ENCODE measurements at places on chromosomes 13 and 19.

DNA sequence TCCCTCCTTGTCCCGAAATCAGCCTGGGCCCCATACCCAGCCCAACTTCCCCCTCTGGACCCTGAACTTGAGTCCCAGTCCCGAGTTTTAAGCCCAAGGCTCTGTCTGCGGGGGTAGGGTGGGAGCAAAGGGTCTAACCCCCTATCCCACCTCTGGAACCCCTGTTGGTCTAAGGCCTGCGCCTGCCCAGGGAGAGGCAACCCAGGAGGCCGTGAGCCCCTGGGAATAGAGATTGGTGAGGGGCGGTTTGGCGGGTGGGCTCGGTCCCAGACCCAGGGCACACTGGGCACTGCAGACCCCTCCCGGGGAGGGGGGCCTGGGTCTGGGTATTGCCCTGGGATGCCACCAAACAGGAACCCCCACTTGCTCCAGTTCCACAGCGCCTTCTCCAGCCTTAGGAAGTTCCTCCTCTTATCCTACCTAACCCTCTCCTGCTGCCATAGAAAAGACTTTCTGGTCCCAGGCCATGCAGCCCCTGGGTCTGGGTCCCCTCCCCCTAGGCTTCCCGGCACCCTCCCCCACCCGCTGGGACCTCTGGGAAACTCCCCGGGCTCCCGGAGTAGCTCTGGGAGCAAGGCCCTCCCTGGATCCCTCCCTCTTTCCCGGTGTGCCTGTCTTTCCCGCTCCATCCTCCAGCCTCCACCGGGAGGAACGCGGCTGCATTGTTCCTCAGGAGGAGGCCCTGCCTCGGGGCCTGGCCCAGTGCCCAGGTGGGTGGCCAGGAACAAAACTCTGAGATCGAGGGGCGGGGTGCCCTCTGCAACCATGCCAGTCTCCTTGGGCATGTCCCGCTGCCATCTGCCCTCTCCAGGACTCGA is 33.6 kb upstream of the NANOS3 start:
- no peak for DNase-seq

- no peak for DNase-seq
Observed at GRCh38 chr19:22831211-22831610, 880 bp upstream of the ZNF723 start.

DNA sequence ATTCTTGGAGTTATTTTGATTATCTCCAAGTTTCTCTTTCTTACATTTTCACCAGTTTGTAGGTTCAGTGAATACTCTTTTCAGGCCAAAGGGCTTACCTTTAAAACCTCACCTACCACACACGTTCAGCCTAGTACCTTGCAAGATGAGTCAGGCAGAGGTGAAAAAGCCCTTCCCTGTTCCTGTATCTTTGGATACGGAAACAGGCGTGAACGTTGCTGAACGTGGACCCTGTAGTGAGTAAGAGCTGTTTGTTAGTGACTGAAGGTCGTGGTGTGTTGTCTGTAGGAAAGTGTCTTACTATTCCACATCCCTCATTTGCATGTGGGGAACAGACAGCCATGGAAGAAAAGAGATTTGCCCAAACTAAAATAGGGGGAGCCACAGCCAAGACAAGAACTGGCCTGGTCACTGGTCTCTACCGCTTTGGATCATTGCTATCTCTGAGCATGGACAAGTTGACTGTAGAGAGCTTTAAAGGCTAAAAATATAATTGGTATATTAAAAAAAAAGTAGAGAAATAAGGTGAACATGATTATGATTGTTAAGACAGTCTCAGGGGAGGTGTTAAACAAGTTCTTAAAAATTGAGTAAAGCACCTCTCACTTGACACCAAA is 3.5 kb downstream of the CEBPG start:
- no peak for DNase-seq

DNA sequence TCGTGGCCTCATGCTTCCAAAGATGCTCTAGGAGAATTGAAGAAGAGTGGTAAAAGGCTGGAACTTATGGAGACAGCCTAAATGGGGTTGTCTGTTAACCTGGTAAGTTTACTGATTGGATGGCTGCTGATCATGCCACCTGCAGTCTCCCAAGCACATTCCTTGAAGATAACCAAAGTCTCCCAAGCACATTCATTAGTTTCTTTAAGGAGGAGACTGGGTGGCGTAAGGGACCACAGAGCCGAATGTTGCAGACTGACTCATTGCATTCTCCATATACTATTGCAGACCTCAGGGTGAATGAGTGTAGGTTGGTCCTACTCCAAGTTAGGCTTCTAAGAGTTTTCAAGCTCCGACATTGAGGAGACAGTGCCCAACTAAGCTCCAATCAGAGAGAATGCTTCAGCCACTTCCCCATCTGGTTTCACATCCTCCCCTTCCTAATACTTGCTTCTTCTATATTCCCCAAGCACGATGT is at the start of gene IGFL3:
Gene IGFL3 (minus strand): TSS at position 51 of the 478 bp plus-strand sequence. CDS start 39 bp downstream, at position 12.
- DNase-seq, result no peak

GRCh38 chr13:114235697-114236096 is 1.0 kb downstream of the CDC16 start:
- DNase-seq, result no peak

DNA sequence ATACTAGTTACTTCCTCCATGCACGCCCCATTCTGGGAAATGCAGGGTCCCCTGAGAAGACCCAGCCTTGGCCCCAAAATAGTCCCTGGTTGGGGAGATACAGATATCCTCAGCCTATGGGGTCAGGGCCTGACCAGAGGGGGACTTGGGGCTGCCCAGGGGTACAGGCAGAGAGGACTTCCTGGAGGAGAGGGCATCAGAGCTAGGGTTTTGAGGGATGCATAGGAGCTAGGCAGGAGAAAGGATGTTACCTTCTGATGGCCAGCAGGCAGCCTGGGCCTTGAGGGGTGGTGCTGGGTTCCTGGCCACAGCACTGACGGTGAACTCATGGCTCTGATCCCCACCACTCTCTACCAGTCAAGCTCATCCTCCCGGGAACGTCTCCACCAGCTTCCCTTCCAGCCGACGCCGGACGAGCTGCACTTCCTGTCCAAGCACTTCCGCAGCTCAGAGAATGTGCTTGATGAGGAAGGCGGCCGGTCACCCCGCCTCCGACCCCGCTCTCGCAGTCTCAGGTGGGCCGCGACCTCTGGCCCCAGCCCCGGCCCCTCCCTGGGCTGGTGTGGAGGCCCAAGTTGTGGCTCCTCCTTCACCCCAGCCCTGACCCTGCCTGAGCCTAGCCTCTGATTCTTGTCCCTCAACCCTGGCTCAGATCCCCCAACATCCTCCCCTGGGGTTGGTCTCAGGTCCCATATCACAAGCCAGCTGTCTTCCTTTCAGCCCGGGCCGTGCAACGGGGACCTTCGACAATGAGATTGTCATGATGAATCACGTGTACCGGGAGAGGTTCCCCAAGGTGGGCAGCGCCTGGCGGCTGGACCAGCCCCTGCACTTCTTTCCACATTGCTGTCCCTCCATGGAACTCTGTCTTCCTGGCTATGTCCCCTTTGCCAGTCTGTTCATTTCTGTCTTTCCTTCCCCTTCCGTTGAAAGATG is 25.6 kb downstream of the MAST3 start:
- no peak for DNase-seq

DNA sequence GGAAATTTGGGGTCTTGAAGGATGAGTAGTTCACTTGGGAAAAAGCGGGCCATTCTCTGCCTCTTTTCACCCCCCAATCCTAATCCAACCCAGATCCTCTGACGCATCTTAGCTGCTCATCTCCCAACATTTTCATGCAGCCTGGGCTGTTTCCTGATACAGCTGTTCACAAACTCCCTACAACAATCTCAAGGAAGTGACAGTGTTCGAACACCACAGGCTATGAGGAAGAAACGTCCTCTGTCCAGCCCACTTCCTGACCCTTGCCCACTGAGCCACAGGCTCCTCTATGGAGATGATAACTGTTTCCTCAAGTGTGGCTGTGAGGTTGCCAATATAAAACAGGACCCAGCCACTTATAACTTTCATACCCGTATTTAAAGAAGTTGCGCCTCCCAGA is 16.2 kb downstream of the LMTK3 start:
- DNase-seq, result no peak

- DNase-seq, result no peak
Observed at GRCh38 chr19:29386970-29387369, 138.8 kb upstream of the VSTM2B start.

GRCh38 chr13:49649244-49649962 is 21.1 kb downstream of the ARL11 start:
- no peak for DNase-seq

DNA sequence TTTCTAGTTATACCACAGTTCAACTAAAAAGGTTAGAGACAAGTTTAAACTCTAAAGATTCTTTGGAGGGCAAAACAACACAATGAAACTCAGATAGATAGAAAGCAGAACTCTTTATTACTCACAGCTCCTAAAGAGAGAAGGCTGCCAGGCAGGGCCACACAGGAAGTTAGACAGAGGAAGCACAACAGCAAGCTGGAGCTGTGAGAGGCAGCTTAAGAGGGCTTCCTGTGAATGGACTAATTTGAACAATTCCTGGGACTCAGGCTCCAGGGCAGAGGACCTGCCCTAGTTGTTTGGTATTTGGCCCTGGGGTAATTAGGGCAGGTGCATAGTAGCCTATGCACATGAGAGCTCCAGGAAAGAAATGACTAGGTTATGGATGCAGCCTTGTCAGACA is 803.6 kb downstream of the DIAPH3 start:
- peak; percentile 1 for DNase-seq

DNA sequence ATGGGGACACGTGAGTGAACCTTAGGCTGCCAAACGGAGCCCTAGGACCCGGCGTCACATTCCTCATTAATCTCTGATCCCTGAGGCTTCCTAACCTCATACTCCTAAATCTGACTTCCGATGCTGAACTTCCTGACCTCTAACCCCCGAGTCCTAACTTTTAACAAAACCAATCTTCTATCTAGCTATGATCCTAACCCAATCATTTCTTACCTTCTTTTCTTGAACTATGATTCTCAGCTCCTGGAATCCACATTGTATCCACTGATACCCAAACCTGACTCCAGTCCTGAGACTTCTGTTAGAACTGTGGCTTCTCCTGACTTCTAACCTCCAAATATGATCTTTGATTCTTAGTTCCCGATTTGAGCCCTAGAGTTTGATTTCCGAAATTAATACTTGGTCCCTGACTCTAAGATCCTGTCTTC is 447 bp downstream of the NFKBIB start:
- no peak for DNase-seq

GRCh38 chr19:9849791-9850190 is 14.7 kb downstream of the PIN1 start:
- DNase-seq, result no peak

GRCh38 chr19:29089315-29089870 is 123.6 kb downstream of the UQCRFS1 start:
- DNase-seq, result no peak

GRCh38 chr19:47280183-47280797 is 5.6 kb downstream of the INAFM1 start:
- DNase-seq, result peak; percentile 74

DNA sequence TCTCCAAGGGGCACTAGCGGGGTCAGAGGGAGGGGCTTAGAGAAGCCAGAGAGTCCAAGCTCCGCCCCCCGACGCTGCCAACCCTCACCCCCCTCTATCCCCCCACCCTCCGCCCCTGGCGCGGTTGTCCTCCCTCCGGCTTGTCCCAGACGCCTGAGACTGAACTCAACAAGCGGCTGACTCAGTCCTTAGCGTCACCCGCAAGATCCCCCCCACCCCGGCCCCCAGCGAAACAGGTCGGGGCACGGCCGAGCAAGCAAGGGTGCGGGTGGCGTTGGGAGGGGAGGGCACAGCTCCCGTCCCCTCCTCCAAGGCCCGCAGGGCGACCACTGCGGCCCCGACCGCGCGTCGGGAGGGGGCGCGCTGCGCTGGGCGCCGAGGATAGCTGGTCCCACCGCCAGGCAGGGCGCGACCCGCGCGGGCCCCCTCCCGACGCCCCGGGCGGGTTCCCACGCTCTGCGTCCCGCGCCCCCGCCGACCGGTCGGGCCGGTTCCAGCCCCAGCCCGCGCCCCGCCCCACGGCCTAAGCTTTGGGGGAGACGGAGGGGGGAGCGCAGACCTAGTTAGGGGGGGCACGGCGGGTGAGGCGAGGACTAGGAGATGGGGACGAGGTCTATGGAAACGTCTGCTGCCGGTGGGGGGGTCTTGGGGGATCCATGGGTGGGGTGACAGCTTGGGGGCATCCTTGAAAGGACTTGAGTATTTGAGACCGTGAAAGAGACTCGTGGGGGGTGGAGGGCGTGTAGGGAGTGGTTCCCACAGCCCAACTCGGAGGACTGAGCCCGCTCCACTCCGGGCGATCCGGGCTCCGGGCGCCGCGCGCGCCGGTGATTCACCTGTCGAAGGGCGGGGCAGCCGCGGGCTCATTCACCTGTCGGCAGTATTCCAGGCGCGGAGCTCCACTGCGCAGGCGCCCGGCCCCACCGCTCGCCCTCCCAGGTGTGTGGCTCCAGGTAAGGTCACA is 5.1 kb downstream of the NOTCH3 start:
- DNase-seq, result no peak

- DNase-seq, result peak; percentile 49
Observed at GRCh38 chr19:45152504-45153338, 8.1 kb downstream of the NKPD1 start.
